CD4-positive, alpha-beta T cell treated with Interleukin-12 subunit alpha and Interleukin-12 subunit beta, for 1 hour (primary cell): ENCODE measurements at places on chromosomes 5 and 9.

GRCh38 chr9:13377171-13377925, 97.9 kb upstream of the MPDZ start:
- no peak for DNase-seq

DNA sequence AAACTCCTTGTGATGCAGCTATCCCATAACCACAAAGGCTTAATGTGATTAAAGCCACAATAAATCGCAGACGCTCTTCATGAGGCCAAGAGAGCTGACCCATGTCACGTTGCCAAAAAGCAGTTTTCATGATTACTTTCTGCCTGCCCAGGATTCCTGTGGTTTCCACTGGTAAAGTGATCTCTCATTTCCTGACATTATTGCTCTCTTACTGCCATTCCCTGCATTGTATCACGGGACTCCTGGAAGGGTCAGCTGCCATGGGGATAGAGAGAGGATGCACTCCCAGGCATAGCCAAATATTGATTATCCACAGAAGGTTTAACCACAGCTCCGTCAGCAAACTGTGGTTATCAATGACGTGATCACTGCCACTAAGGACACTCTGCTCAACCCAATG, 103.8 kb upstream of the SLC1A3 start:
- no peak for DNase-seq

GRCh38 chr5:9787861-9788600, 157.9 kb upstream of the TAS2R1 start:
- no peak for DNase-seq

DNA sequence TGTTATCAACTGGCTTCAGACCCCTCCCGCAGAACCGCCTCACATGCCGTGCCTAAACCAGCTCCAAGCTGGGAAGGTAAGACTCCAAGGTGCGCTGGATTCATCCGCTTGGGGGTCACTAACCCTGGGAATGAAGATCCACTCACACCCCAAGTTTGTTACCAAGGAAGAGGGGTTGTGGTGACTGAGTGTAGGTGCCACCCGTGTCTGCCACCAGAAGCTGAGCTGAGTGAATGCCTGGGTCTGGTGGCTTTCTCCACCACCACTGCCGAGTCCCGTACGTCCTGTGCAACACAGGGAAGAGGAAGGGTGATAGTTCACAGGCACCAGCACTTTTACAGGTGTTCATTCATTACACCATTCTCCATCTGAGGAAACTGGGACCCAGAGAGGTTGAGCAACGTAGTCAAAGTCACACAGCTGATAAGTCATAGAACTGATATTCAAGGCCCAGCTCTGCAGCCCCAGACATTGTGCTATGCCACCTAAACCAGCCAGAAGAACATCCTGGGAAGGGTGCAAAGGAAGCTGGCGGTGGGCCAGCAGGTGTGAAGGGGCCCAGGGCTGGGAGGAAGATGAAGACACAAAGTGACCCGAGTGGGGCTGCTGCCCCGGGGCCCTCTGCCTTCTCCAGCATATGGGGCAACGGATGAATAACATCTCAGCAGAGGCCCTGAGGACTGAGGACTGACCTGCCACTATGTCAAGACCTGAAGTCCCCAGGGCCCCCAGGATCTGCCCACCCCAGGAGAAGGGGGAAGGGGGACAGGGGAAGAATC, 70.9 kb upstream of the PPP1R26 start:
- no peak for DNase-seq

- DNase-seq, result no peak
These were observed 393.8 kb downstream of the PLK2 start for GRCh38 chr5:58066076-58066475.

DNA sequence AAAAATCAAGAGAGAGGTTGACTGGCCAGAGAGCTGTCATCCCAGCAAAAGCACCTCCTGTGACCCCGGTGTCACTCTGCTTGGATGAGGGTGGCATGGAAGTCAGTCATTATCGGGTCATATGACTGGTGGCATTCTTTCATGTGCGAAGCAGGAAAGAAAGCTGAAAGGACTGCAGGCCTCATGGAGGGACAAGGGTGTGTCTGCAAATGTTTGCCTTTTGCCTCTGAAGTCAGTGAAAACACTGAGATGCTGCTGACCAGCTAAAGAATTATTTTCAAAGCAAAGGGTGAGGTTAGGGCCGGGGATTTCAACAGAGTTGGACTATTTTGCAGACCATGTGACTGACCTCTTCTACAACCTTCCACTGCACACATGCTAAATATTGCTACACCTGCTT, 298.3 kb downstream of the CSNK1G3 start:
- DNase-seq, result no peak

- no peak for DNase-seq
These were observed 1.8 kb upstream of the HMCN2 start for GRCh38 chr9:130263601-130264413.

DNA sequence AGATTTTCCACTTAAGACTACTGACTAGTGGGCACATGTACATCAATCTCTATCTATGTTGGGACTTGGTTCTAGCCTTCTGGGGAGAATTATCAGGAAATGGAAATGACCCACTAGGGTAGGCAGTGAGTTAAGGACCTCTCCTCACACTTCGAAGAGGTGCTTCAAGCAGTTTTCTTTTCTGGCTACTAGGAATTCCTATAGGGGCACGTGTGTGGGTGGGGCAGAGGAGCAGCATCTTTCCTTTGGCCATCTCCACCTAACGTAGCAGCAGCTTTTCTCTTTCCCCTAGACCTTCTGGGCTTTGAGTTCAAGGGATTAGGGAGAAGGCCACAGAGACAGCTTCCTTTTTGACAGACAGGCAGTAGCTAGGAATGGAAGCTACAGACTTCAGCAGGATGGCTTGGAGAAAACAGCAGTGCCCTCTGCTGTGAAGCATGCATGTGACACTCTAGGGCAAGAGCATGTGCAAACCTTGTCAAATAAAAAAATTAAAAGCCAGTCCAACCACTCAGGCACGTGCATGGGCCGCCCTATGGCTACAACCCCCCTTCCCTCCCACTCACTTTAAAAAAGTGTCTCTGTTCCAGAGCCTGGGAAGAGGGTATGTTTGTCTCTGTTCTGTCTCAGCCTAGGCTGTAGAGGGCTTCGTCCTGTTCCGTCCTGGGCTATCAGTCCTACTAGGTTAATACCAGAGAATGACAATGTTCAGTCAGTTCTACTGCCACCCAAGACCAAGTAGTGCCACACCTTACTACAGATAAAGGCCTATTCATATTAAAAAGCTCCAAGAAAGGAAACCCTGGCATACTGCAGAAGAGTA, 8.7 kb upstream of the GFRA3 start:
- DNase-seq, result peak; percentile 8

DNA sequence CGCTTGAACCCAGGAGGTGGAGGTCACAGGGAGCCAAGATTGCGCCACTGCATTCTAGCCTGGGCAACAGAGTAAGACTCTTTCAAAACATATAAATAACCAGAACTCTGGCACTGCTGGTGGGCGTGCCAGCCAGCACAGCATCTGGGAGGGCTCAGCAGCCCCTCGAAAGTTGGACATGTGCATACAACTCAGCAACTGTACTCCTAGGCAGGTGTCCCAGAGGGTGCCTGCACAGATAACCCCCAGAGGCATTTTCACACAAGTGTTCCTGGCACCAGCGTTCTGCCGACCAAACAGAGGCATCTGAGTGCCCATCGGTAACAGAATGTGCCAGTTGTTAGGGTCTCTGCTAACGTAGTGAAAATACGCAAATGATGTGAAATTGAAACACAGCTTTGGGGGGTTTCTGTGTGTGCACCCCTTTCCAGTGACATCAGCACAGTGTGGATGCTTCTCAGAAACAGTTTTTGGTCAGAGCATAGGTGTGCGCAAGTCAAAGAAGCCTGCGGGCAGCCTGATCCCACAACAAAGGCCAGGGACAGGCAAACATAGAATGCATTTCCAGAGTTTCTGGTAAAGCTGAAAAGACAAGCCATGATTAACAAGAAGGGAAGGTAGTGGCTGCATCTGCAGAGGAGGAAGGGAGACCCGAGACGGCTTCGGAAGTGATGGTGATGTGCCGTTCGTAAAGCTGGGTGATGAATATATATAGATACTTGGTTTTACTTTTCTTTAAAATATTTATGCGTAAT, 190.2 kb downstream of the CACNA1B start:
- DNase-seq, result no peak

- no peak for DNase-seq
These were observed 77.4 kb downstream of the SEC61B start for GRCh38 chr9:99299211-99300102.

- DNase-seq, result no peak
These were observed 535.8 kb downstream of the SEMA5A start for GRCh38 chr5:9009931-9010651.

DNA sequence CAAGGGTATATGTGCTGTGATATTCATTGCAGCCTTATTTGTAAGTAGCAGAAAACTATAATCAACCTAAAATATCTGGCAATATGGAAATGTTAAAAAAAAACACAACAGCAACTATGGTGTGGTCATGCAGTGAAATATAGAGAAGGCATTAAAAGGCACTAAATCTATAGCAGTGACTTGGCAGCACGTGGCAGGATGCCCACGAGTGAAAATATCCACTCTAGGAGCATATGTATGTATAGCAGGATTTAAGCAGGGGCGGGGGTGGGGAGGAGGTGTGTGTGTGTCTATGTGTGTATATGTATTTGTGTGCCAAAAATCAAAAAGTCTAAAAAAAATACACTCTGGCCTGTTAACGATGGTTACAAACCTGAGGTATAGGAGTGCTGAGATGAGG, 115.6 kb downstream of the RPS23 start:
- DNase-seq, result no peak

GRCh38 chr5:86118542-86118941, 499.2 kb upstream of the COX7C start:
- no peak for DNase-seq

- no peak for DNase-seq
These were observed 1139.6 kb upstream of the NUDT12 start for GRCh38 chr5:104702212-104702611.

DNA sequence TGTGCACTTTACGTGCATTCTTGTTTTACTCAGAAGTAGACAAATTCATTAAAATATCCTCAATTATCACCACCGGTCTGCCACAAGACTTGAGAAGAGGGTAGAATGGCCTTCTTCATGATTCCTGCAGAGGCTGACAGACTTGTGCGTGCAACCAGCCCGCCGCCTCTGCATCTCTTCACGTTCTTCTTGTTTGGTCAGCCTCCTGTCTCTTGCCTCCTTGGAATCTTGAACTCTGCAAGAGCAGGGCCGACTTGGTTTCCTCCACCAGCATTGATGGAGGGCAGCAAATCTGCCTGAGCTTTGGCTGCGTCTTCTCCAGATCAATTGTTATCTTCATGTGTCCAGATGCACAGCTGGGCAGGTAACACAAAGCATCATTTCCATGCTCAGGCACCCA, 20.2 kb downstream of the UBE2QL1 start:
- DNase-seq, result no peak

DNA sequence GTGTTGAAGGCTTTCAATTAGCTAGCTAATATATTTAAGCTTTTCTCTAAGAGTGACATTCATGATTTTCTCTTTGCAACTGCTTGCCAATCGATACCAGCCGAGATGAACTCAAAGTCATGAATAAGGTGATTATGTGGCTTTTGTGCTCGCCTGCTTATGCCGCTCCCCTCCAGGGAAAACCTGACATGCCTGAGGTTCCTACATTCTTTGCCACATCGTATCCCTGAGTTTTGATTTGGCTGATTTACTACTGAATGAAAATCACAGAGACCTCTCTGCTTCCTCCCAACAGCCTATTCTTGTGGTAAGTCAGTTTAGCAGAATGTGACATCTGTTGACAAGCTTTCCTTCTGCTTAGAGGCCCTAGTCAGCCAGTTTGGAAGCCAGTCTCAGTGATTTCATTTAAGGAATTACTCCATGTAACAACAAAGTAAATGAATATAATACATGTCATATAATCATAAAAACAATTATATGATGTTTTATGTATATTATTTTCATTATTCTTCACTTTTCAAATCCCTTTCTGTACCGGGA, 513.4 kb downstream of the CSNK1G3 start:
- DNase-seq, result no peak

GRCh38 chr9:90308691-90309090, 333.9 kb downstream of the DIRAS2 start:
- DNase-seq, result no peak

- DNase-seq, result peak; percentile 64
These were observed 27.4 kb downstream of the UNC5A start for GRCh38 chr5:176837707-176838115.

- DNase-seq, result no peak
These were observed 179.0 kb upstream of the CDH9 start for GRCh38 chr5:27217155-27217956.

DNA sequence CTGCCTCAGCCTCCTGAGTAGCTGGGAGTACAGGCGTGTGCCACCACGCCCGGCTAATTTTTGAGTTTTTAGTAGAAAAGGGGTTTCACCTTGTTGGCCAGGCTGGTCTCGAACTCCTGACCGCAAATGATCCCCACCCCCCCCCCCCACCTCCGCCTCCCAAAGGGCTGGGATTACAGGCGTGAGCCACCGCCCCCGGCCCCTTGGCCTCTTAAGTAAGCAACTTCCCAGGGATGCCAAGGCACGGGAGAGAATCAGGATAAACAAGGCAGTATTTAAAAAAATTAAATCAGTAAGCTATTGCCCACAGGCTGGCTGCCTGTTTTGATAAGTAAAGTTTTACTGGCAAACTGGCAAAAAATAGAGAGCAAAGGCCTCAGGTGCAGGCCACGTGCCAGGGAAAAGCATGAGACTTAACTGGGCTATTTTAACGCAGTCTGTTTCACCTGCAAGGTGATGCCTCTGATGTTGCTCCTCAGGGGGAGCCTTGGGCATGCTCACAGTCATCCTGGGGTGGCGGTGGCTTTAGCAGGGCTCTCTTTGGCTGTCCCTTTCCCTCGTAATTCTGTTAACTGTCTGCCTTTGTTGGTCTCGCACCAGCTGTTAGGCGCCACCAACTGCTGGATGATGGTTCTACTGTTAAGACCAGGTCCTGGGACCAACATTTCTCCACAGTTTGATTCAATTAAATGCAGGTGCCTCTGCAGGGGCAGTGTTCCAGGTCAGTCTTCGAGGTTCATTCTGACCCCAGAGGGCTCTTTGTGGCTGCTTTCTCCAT, 19.4 kb upstream of the RNF130 start:
- no peak for DNase-seq

DNA sequence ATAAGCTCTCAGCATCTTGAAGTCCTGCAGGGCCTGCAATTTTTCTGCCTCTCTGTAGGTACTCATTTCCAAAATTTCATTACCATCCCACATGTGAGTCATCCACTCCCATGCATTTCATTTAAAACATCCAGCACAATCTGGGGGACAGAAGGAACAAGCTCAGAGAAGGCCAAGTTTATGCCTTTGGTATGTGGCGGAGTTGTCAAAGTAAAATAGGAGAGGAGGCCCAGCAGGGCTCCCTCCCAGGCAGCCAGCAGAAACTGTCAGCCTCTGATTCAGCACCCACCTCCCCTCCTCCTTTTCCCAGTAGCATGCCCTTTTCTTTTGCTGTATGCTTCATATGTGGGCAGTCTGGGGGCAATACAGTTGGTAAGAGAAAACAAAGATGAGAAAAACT, 126.4 kb upstream of the ZNF366 start:
- no peak for DNase-seq

DNA sequence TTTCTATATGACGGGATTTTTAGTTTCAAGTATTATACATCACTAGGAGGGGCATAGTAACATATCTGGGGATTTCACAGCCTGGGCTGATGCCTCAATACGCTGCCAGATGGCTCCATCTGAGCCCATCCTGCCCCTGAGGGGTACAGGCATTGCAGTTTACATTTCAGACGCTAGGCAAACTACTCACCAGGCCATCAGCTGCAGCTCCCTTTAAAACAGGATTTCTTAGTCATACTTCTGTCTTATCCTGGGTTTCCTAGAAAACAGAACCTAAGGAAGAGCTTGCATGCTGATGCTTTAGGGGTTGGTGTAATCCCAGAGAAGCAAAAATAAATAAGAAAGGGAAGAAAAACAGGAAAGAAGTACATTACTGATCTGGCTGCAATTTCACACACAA, 372.8 kb upstream of the PIK3R1 start:
- no peak for DNase-seq
